Right atrium auricular region (tissue), 2 donors: ENCODE measurements at places on chromosomes 3 and 15. TPM values are rescaled to one million over a fixed set of nuclear protein-coding genes. Genes with fewer than 3 reads are reported as not detected.
A peak's percentile ranks its signal among the peaks of the same experiment; 100 is the strongest.

PRSS50 gene
- total RNA-seq, result not detected

ECE2 gene
- total RNA-seq, result not detected

LRRC58 gene
- 15.9 TPM for total RNA-seq

LRRC31 gene
- not detected for total RNA-seq

TMIE gene
- not detected for total RNA-seq

HGD gene
- not detected for total RNA-seq

CASR gene
- total RNA-seq, result not detected

- no peaks in the 10 kb centered on the region for H3K4me1 ChIP-seq
- no peaks in the 10 kb centered on the region for H3K27me3 ChIP-seq
- H3K36me3 ChIP-seq, result no peaks in the 10 kb centered on the region
- H3K27ac ChIP-seq, result no peak overlapping the region
- H3K4me3 ChIP-seq, result no peak overlapping the region
Observed at GRCh38 chr3:164533275-164533674, 545.0 kb downstream of the SI start.

DNA sequence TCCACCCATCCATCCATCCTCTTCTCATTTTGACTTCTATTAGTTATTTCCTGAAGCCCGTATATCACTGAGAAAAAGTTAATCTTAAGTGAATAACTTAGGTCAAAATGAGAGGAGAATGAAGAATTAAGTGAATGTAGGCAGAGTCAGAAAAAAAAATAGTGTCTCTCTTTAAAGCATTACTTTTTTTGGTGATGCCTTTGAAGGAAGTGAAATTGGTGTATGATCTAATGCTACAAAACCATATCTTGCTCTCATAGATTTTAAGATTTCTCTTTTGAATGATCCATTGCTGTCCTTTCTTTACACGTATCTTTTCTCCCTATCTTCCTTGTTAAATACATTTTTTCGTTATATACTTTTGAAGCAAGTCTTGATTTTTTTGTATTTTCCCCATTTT, 23.4 kb downstream of the FNDC3B start:
- no peak overlapping the region for H3K4me3 ChIP-seq

DNA sequence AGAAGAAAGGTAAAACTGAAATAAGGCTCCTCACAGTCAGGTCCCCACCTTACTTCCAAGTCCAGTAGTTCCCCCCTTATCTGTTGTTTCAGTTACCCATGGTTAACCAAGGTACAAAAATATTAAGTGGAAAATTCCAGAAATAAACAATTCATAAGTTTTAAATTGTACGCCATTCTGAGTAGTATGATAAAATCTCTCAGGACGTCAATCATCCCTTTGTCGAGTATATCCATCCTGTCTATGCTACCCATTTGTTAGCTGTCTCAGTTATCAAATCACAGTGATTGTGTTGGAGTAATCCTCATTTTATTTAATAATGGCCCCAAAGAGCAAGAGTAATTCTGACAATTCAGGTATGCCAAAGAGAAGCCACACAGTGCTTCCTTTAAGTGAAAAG, 43.9 kb downstream of the LRRFIP2 start:
- no peaks in the 10 kb centered on the region for H3K36me3 ChIP-seq
- no peak for DNase-seq
- H3K4me3 ChIP-seq, result no peak overlapping the region
- H3K27me3 ChIP-seq, result no peaks in the 10 kb centered on the region
- peaks cover 44% of the 10 kb centered on the region for H3K4me1 ChIP-seq
- peak overlapping the region; percentile 65 for H3K27ac ChIP-seq

- no peak for DNase-seq
- H3K27me3 ChIP-seq, result no peaks in the 10 kb centered on the region
- H3K4me1 ChIP-seq, result peaks cover 22% of the 10 kb centered on the region
- no peak overlapping the region for H3K4me3 ChIP-seq
Observed at GRCh38 chr3:17631609-17632008, 110.8 kb downstream of the TBC1D5 start.

DNA sequence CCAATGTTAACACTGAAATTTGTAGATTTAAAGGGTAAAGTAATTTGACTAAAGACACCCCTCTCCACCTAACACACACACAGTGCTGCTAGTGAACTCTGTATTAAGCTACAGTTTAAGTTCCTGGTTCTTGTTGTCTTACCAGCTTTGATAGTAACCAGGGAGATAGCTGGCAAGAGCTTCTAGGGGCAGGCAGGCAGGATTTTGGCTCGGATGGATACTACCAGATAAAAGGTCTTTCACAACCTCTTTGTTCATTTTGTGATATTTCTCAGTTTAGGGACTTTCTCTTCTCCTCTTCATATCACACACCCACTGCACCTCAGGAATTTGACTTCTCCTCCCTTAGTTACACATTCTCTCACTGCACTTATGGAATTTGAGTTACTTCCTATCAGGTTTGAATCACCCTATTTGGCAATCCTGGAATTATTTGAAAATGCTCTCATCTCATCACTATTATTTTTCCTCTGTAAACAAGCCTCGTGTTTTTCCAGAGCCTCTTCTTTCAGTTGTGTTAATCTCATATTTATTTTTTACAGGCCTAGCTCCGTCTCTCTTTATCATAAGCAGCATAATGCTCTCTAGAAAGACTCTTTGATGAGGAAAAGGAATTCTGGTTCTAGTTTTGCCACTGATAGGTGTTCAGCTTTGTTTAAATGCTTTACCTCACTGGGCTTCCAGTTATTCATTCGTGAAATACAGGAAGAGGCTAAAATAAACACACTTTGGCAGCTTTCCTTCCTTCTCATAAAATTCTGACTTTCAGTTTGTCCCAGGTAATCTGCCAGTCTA, 23.0 kb upstream of the CLDN1 start:
- H3K4me1 ChIP-seq, result peaks cover 15% of the 10 kb centered on the region
- DNase-seq, result no peak
- H3K36me3 ChIP-seq, result no peaks in the 10 kb centered on the region
- no peak overlapping the region for H3K4me3 ChIP-seq
- no peaks in the 10 kb centered on the region for H3K27me3 ChIP-seq

GRCh38 chr3:137330246-137330645, 372.5 kb downstream of the IL20RB start:
- no peak overlapping the region for H3K27ac ChIP-seq
- no peak overlapping the region for H3K4me3 ChIP-seq
- DNase-seq, result no peak
- H3K27me3 ChIP-seq, result no peaks in the 10 kb centered on the region
- H3K36me3 ChIP-seq, result no peaks in the 10 kb centered on the region
- H3K4me1 ChIP-seq, result no peaks in the 10 kb centered on the region

DNA sequence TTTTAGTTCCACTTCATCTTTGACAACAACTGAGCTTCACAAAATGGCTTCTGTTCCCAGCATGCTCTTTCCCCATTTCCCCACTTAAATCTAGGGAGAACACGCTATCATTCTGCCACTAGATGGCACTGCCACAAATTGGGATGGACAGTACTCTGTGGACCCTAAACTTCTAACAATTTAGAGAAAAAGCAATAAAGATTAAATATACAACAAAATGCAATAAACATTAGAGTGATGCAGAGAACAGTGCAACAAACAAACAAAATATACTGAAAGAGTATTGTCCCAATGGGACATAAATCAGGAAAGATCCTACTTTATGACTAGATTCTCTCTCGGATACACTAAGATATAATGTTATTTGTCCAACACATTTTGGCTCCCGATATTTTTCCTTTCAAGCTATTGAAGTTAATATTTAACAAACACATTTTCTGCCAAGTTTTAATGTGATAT, 169.7 kb upstream of the TMCO5A start:
- H3K36me3 ChIP-seq, result no peaks in the 10 kb centered on the region
- H3K27me3 ChIP-seq, result no peaks in the 10 kb centered on the region
- no peak overlapping the region for H3K27ac ChIP-seq
- H3K4me3 ChIP-seq, result no peak overlapping the region
- H3K4me1 ChIP-seq, result no peaks in the 10 kb centered on the region
- DNase-seq, result no peak

- no peak overlapping the region for H3K27ac ChIP-seq
- no peak for DNase-seq
- H3K4me3 ChIP-seq, result no peak overlapping the region
- no peaks in the 10 kb centered on the region for H3K4me1 ChIP-seq
- H3K27me3 ChIP-seq, result no peaks in the 10 kb centered on the region
Observed at GRCh38 chr3:5634411-5634810, 446.9 kb downstream of the EDEM1 start.

DNA sequence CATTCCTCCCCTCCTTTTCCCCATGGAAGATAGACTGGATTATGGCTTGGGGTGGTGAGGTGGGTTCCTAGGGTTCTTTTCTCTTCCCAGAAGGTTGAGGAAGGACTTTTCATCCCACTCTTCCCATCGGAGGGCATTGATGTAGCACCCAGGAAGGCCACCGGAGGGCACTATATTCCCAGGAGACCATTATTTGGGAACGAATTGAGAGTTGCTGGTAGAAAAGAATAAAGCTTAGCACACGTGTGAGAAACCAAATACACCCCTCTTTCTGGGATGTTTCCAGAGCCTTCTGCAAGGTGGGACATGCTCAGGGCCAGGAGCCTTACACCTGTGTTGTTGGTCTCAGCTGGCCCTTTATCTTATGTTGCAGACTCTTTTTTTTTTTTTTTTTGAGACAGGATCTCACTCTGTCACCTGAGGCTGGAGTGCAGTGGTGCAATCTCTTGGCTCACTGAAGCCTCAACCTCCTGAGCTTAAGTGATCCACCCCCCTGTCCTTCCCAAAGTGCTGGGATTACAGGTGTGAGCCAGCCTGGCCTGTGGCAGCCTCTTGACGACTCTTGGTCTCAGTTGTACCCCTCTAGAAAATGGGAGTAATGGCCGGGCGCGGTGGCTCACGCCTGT, 6.3 kb upstream of the CDC25A start:
- no peaks in the 10 kb centered on the region for H3K4me1 ChIP-seq
- peak; percentile 70 for DNase-seq
- no peak overlapping the region for H3K27ac ChIP-seq
- no peaks in the 10 kb centered on the region for H3K36me3 ChIP-seq

DNA sequence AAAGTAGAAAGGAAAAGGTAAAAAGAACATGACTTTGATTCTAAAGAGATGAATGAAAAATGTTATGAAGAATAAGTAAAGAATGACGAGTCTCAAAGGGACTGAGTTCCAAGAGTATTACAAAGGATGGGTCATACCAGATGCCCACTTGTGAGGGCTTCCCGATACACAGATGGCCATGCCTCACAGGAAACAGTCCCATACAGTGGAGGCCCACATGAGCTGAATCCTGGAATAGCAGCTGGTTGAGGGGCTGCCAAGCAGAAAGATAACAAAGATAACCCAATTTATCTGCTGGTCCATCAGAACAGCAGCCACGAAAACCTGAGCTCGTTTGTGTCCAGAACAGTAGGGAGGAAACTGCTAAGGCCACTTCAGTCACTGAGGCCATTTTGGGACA, 3.7 kb downstream of the SSR3 start:
- no peak for DNase-seq
- H3K36me3 ChIP-seq, result peaks cover 47% of the 10 kb centered on the region
- no peak overlapping the region for H3K4me3 ChIP-seq

DNA sequence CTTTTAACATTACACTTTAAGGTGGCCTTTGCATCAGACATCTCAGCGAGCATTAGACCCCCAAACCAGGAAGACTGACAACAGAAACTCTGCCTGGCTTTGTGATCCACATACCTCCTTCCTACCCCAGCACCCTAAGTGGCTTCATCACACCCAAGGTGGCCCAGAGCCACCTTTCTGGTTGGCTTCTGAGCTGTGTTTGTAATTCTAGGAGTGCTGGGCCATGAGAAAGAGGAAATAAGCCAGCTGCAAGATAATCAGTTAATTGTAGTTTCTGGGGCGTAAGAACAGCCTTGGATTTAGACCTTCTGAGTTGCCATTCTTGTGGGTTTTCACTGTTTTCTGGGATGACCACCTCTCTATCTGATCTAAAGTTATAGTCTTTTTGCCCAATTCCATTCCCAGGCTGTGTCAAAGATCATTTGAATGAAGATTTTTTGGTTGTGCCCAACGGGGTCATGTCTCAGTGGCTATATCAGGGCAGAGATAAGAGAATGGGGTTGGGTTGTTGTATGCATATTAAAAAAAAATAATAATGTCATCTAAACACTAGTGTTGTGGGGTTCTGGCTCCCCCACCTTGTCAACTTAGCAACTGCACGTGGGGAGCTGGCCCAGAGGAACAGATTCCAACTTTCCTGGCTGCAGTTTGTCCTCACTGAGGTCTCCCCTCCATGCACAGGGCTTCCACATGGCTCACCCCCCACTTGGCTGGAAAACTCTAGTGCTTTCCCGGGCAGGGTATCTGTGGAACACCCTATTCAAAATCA, 234.8 kb upstream of the WNT5A start:
- no peak for DNase-seq
- no peaks in the 10 kb centered on the region for H3K4me1 ChIP-seq
- no peak overlapping the region for H3K27ac ChIP-seq
- no peaks in the 10 kb centered on the region for H3K27me3 ChIP-seq
- no peaks in the 10 kb centered on the region for H3K36me3 ChIP-seq
- H3K4me3 ChIP-seq, result no peak overlapping the region

DNA sequence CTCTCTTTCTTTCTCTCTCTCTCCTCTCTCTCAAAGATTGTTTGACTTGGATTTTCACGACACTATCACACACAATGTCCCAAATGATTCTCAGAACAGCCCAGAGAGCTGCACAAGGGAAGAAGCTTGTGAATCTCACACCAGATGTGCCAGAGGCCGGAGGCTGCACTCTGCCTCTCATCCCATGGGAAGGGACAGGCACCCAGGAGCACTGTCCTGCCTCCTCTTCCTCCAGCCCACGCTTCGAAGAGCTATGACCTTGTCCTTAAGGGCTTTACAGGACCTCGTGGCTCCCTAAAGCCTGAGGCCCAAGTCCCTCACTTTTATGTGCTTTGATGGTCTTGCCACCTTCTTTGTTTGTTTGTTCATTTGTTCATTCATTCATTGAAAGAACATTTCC, 267.6 kb downstream of the FAM43A start:
- H3K4me1 ChIP-seq, result no peaks in the 10 kb centered on the region
- H3K36me3 ChIP-seq, result no peaks in the 10 kb centered on the region
- no peak for DNase-seq
- H3K27me3 ChIP-seq, result no peaks in the 10 kb centered on the region

GRCh38 chr15:75054172-75054897, 30.9 kb downstream of the PPCDC start:
- H3K27ac ChIP-seq, result no peak overlapping the region
- H3K4me3 ChIP-seq, result no peak overlapping the region
- no peaks in the 10 kb centered on the region for H3K27me3 ChIP-seq

- H3K4me1 ChIP-seq, result no peaks in the 10 kb centered on the region
- H3K27ac ChIP-seq, result peak overlapping the region; percentile 70
Observed at GRCh38 chr3:8555113-8555661, 53.6 kb downstream of the LMCD1 start.

DNA sequence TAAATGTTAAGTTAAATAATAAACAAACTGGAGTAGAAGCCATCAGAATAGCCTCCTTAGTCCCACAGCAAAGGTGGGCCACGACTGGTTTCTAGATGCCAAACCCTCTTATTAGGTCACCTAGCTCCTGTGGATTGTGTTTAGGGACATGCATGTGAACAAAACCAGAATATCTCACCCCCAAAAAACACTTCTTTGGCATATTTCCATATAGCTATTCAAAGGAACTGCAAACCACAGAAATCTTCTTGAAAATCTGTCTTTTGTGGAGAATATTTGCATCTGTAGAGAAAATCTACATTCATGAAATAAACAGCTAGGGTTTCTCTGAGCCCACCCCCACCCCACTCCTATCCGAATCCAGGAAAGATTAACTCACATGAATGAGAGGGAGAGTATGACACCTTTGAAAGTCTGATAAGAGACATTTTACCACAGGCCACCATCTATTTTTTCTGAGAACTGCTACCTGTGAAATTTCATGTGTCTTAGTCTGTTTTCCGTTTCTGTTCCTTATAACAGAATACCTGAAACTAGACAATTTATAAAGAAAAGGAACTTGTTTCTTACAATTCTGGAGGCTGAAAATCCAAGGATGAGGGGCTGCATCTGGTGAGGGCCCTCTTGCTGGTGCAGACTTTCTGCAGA, 159.4 kb downstream of the NEK10 start:
- H3K4me1 ChIP-seq, result no peaks in the 10 kb centered on the region
- H3K36me3 ChIP-seq, result no peaks in the 10 kb centered on the region
- DNase-seq, result no peak
- H3K4me3 ChIP-seq, result no peak overlapping the region
- no peaks in the 10 kb centered on the region for H3K27me3 ChIP-seq
